Frontal cortex (tissue), 4 donors: ENCODE measurements at places on chromosomes 2 and 18. TPM values are rescaled to one million over a fixed set of nuclear protein-coding genes. Genes with fewer than 3 reads are reported as not detected.

RIT2 gene
- 29.3 TPM for total RNA-seq

PROM2 gene
- 0.82 TPM for total RNA-seq

ZFAND2B gene
- 10.2 TPM for total RNA-seq

RGPD5 gene
- 22.4 TPM for total RNA-seq

DNA sequence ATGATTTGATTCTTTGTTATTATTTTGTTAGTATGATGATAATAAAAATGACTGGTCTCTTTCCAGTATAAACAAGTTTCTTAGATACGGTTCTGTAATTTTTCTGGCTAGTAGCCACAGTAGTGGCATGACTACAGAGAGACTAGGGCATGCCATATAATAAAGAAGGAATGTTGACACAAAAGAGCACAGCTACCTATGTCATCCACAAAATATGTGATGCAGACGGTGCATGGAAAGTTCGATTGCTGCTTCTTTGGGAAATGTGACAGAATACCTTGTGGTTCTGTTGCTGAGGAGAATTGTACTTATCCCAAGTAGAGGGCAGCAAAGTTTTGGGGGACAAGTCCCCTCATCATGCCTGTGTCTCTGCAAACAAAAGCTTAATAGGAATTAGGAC is 26.1 kb upstream of the SETBP1 start:
- no peak for DNase-seq

DNA sequence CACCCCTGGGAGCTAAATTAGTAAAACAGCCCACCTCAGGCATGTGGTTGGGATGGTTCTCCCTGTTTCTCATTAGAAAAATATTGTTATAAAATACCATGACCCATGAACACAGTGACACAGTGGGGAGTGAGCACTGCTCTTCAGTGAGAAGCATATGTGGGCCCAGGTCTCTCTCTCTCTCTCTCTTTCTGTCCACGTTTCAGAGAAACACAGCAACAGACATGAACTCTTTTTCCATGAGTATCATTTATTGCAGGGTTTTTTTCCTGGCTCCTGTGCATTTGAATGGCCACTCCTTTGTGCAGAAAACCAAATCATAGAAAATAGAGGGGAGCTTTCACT is 41.2 kb downstream of the CYRIA start:
- no peak for DNase-seq

DNA sequence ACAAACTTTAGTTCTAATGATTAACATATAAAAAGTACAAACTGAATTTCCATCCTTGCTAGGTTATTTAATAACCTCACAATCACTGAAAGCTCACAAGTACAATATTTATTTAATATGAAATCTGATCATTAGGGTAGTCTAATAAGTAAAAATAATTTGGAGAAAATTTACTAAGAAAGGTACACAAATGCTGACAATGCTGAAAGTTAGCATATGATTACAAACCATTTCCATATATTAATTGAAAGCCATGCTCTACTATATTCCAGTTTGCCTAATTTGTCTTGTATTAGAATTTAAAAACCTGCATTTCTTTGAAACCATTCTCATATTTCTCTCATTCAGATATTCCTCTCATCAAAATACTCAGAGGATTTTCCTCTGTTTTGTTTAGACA is 8.2 kb upstream of the PEX13 start:
- DNase-seq, result no peak

- no peak for DNase-seq
Measured at GRCh38 chr2:147083664-147084063, 761.2 kb upstream of the ACVR2A start.

- DNase-seq, result no peak
Measured at GRCh38 chr2:241637795-241638660, 535 bp downstream of the ATG4B start.

DNA sequence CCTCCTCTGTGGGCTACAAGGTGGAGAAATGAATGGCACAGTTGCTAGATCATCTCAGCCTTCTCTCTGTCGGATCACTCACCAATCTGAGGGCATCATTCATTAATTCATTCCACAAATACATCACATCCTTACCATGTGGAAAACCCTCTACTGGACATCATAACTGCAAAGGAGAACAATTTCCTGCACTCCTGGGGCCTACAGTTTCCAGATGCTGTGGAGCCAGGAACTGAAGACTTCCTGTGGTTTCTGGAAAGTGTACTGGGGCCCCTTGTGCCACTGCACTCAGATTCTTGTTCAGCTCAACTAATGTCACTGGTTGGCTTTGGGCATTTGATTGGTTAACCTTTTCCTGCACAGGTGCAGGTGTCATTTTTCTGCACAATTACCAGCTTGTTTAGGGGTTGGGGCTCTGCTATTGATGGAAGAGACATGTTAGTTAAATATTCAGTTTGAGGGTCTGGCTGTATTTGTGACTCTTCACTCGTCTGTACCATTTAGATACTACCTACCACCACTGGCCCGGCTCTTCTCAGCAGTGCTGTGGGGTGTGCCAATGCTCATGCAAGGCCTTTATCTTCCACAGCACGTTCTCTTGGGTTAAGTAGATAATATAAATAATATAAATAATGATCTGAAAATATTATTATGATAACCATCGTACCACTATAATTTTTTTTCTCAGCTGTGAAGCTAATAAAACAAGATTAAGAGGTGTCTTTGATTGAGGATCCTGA is 427.3 kb downstream of the TSN start:
- DNase-seq, result no peak

- DNase-seq, result no peak
Measured at GRCh38 chr2:86213056-86213455, 13.8 kb downstream of the MRPL35 start.

- DNase-seq, result no peak
Measured at GRCh38 chr2:200367155-200367554, 60.7 kb downstream of the SPATS2L start.

GRCh38 chr2:3470166-3470651 is 49.1 kb downstream of the ADI1 start:
- no peak for DNase-seq
